Mesendoderm (in vitro differentiated cells): ENCODE measurements at places on chromosomes 7 and 10.
A peak's percentile ranks its signal among the peaks of the same experiment; 100 is the strongest.

- no peak for DNase-seq
Measured at GRCh38 chr7:55400191-55400590, 35.1 kb downstream of the LANCL2 start.

DNA sequence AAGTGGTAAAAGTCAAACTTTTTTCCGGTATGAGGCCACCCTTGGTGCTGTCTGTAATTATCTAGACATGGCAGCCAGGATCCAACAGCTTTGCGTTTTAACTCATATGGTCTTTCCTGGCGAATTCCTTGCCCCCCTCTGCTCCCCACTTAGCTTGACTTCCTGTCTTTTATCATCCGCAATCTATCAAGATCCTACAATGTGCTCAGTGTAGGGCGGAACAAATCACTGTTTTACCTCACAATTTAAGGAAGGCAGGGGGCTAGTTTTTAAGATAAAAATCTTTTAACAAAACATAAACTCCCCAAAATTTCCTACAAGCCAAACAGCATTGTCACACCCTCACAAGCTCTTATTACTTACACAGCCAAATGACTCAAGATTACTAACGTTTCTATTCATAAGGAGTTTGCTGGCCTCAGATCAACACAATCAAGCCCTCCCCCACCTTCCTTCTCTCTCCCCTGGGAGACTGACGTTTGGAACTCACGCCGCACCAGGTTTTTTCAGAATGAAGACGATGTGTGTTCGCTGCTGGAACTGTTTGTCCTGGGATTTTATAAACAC is 1.3 kb upstream of the CDK14 start:
- DNase-seq: peak; percentile 92

GRCh38 chr10:48701139-48701901 is 16.6 kb downstream of the WDFY4 start:
- peak; percentile 7 for DNase-seq

DNA sequence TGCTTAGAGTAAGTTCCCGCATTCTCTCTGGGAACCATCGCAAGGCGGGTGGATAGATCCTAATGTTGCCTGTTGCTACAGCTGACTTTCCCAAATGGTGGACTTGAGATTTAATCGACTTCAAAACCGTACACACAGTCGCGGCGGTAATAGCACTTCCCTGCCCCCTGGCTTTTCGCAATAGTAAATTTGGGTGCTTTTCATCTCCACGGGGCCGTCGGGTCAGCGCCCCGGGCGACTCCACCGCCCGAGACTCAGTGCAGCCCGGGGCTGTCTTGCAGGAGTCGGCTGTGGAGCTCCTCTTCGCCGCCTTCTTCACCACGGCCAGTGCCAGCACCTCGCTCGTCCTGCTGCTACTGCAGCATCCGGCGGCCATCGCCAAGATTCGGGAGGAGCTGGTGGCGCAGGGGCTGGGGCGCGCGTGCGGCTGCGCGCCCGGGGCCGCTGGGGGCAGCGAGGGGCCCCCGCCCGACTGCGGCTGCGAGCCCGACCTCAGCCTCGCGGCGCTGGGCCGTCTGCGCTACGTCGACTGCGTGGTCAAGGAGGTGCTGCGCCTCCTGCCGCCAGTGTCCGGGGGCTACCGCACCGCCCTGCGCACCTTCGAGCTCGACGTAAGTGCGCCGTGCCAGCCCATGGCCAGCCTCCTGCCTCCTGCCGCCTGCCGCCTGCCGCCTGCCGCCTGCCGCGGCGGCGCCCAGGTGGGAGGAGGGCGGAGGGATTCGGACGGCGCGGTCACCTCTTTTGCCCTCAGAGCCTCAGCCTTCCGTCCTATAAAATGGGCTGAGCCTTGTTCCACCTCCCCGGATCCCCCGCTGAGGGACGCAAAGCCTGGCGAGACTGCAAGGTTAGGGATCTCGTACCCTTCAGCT is 5.3 kb downstream of the CYP26C1 start:
- DNase-seq: peak; percentile 56

DNA sequence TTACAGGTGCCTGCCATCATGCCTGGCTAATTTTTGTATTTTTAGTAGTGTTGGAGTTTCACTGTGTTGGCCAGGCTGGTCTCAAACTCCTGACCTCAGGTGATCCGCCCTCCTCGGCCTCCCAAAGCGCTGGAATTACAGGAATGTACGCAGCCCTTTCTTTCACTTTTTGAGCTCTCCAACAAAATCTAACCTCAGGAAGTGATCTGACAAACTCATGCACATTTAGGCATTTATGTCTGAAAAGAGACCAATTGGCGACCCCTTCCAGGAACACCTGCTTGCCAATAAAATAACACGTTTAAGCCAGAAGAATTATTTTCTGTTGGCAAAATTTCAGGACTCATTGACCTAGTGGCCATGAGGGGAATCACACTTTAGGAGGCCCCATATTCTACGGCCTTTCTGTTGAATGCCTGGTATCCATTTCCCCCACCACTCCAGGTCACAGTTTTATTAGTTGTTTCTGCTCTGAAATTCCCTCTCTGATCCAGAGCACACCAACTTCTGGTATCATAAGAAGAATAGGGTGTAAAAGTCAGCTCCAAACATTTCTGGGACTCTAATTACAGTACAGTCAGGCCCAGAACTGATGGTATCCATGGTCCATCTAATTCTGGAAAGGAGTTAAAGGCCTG is 65.8 kb upstream of the FRMD4A start:
- DNase-seq: peak; percentile 32

DNA sequence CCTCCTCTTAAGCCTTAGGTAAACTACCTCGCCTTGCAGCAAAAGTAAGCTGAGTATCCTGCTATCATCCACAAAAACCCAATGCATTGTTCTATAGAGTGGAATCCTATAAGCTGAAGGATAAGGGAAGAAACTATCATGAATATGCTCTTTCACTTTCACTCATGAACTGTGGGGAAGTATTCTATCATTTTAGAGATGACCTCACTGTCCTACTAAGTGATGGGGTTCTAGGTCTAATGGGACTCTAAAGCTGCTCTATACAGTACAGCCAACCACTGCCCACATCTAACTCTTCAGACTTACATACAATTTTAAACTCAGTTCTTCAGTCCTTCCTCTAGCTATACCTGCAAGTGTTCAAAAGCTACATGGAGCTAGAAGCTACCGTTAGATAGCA is 16.2 kb downstream of the MKRN1 start:
- DNase-seq: no peak
